ENCODE measurements at places on chromosomes 3 and 15.
A peak's percentile ranks its signal among the peaks of the same experiment; 100 is the strongest.

DNA sequence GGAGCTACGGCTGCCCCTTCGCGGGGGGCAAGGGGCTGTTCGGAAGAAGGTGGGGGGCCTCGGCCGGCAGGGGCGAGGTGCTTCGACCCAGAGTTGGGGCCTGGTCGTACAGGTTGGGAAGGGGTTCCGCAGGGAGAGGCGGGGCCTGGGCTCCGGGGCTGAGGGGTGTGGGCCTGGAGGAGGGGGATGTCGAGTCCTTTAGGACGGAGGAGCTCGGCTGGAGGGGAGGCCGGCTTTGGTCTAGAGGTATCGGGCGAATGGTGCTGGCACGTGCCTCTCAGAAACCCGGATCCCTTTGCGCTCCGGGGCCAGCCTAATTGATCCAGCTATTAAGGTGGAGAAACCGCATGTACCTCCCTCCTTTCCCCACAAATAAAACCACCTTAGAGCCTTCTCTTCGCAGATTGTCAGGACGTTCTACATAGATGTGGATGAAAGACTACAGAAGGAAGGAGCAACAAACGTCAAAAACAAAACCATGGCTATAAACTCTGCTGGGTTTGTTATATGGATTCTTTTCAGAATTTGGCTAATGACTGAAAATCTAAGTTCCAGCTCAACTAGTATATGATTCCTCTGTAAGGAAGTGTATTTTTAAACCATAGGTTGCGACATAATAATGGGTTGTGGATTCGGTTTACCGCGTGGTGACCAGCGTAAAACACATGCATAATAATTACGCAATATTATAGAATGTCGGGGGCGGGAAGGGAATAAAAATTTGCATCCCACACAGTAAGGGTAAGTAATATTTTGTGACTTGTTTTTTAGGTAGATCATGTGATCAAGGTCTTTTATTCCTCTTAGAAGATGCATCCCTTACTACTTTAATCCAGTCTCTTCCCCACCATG lies 644 bp upstream of the NGLY1 start:
- DNase-seq = peak; percentile 71

- DNase-seq = peak; percentile 37
Observed at GRCh38 chr3:143977341-143978262, 6.0 kb downstream of the DIPK2A start.

DNA sequence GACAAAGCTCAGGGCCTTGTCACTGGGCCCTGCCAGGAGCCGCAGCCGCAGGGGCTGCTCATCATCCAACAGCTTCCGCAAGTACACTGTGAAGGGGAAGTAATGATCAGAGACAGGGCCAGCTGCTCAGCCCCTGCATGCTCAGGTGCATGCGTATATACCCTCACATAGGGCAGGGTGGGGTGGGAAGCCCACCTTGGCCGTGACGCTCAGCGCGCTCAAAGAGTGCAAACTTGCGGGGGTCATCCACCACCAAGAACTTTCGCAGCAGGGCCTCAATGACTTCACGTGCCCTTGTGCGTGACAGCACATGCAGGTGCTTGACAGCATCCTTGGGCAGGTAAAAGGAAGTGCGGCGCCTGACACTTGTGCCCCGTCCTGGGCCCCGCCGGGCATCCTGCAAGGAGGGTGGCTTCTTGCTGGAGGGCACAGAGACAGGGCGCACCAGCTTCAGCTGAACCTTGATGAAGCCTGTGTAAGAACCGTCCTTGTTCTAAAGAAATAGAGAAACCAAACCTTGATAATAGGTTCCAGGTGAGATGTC lies 3.4 kb upstream of the TUSC2 start:
- DNase-seq = no peak

- no peak for DNase-seq
Observed at GRCh38 chr3:104886220-104886995, 480.3 kb upstream of the ALCAM start.

GRCh38 chr3:55488398-55489055 lies 1.4 kb upstream of the WNT5A start:
- peak; percentile 90 for DNase-seq

DNA sequence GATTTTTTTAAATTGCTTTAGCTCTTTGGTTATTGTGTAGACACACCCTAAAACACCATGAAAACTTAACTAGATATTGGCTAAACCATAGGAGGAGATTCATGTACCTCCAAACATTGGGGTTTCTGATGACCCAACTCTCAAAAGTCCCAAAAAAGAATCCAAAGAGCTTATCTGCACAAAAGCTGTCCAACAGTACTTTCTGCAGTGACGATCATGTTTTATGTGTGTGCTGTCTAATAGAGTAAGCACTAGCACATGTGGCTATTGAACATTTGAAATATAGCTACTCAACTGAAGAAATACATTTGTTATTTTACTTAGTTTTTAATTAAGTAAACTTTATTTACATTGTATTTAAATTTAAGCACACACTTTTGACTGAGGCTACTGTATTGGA lies 818.2 kb upstream of the LMCD1 start:
- DNase-seq = no peak

DNA sequence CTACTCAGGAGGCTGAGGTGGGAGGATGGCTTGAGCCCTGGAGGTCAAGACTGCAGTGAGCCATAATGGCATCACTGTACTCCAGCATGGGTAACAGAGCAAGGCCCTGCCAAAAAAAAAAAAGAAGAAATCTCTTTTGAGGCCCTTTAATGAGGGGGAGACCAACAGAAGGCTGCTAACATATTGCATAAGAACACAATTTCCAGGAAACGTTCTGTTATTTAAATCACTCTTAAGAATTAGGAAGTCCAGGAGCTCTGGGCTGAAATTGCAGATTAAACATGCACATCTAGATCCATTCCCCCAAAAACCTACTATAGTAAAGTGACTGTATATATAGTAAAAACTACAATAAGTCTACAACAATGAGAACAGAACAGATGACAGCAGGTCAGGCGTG lies 16.1 kb upstream of the BLM start:
- DNase-seq = no peak

DNA sequence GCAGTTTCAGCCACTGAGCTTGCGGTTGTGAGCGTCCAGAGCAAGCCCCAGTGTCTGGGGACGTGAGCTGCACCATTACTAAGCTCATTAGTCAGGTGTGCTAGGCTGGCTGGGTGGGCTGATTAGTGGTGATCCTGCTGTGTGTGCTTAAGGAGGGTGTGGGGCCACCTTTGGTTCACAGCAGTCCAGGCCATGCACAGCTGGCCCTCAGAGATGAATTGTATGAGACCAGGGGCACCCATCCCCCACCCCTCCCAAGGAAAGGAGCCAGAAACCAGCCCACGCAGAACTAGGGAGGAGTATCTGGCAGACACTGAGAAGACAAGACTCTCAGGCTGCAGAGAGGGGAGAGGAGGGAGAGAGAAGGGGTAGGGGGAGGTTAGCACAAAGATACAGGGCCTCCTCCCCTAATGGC lies 3.8 kb downstream of the TYRO3 start:
- DNase-seq = no peak

DNA sequence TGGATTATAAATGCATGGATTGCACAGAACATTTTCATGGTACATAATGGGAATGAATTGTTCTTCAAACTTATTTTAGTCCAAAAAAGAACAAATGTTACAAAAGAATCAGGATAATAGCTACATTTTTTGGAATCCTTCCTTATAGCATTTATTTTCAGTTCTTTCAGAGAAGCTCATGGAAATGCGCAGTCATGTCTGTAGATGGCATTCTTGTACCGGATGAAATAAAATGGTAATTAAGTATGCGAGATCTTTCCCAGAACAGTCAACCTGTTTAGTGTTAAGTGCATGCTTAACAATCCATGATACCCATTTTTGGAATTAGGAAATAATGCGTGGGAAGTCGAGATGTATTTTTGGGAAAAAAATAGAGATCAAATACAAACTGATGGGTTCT lies 38.2 kb upstream of the GOLGA8B start:
- DNase-seq = peak; percentile 57

DNA sequence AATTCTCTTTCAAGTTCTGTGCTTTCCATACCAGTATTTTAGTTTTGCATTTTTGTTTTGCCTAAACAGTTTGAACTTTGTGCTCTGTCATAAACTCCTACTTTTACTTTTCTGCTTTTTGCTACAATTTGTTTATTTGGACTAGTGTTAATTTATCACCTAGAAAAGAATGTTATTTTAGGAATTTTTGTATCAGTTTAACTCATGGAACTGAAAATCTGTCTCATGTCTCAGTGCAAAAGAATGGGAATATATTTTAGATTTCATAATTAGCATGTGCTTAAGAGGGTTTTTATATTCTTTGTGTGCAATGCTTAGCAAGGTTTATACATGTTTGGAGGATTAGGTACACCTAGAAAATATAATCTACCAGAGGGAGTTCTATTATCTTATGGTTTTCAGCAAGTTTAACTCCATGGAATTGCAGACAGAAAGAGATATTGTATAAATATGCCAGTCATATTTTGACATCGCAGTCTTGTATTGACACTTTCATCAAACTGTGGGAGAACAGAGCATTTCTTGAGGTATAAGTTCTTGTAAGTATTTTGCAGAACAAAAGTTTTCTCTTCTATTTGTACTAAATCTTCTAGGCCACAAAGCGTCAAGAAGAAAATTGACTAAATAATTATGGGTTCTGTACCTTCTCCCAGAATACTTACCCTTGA lies 409.9 kb downstream of the RBMS3 start:
- DNase-seq = no peak

GRCh38 chr15:65517866-65518207 lies 348 bp upstream of the DPP8 start:
- no peak for DNase-seq

GRCh38 chr15:100690795-100691158 lies 88.4 kb downstream of the ASB7 start:
- no peak for DNase-seq

Data from astrocyte of the hippocampus (primary cell).